ENCODE measurements at places on chromosomes 7 and 10.

DNA sequence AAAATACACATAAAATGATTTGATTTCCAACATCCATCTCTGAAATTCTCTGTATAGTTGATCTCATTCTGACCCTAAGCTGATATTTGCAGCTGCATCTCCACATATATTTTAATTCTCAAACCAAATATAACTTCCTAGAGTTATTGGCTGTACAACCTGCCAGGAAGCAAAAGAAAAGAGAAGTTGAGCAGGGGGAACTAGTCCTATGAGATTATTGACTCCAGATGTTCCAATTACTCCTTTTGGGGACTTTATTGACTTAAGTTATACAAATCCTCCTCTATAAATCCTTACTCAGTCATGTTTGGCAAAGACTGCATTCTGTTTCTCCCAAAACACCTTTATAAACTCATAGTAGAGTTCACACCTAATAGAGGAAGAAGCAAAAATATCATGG, 599.4 kb upstream of the ANKRD30A start:
- no peak for DNase-seq

DNA sequence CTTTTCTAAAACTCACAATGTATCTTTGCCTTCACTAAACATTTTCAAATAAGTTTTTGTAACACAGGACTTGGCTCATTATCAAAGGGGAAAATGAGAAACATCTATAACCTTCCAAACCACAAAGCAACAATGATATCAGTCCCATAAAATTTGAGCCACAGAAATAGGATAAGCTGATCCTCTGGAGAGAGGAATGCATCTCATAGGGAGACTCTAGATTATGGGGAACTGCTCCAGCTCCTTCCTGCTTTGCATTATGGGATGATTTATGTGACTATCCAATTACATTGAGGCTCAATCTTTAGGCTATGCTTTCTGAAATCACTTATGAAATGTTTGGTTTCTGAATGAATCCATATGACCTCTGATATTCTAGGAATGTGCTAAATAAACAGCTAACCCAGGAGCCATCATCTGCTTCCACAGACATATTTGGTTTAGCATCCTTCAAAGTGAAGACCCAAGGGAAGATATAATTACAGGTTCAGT, 70.4 kb downstream of the CUBN start:
- no peak for DNase-seq

DNA sequence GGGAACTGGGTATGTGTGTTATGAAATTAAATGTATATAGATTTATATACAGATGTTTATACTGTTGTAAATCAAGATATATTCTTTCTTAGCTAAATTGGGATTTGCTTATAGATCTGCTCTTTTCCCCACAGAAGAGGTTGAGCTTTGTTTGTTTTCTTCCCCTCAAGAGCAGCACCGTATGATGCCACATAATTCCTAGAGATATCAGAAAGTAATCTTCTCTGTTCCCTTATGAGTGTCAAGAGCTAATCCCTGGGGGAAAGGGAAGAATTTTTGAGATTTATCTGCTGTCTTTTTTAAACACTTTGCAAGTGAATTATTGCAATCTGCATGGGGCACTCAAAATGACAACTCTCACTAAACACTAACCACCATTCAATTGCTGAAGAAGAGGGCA, 68.7 kb upstream of the SP4 start:
- no peak for DNase-seq

DNA sequence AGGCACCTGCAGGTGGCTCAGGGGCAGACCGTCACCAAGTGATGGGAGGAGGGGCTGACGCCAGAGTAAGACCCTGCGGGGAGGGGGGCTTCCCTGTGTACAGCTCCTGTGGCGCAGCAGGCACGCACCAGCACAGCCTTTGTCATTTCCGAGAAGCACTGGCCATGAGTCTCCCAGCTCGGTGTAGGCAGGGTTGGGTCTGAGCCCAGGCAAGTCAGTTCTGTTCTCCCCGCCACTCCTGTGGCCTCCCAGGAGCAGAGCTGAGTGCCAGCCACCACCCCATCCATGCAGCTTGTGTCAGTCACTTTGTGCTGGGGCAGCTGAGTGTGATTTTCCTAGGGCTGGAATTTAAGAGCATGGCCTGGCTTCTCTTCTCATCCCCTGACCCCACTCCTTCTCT, 13.2 kb downstream of the CPSF4 start:
- peak; percentile 9 for DNase-seq

GRCh38 chr7:12089951-12090756, 120.9 kb upstream of the TMEM106B start:
- DNase-seq: no peak

DNA sequence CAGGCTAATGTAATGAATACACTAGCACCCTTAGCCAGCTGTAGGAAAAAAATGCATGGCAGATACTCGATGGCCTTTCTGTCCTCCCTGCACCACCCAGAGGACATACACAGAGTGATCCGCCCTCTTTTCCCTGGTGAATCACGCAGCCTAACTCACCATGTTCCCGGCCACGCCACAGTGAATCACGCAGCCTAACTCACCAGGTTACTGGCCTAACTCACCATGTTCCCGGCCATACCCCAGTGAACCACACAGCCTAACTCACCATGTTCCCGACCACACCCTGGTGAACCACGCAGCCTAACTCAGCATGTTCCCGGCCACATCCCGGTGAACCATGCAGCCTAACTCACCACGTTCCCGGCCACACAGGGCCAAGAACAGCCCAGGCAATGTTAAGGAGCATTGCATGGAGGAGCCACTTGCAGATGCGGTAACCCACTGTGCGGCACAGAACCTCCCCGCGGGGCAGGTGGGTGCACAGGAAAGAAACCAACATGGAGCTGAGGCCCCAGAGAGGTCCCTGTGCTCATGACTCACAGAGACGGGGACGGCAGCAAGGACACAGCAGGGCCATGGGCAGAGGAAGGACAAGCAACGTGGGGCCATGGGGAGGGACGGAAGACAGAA, 508.5 kb downstream of the DNAJB6 start:
- no peak for DNase-seq

GRCh38 chr10:130553826-130554225, 417.6 kb downstream of the GLRX3 start:
- no peak for DNase-seq

DNA sequence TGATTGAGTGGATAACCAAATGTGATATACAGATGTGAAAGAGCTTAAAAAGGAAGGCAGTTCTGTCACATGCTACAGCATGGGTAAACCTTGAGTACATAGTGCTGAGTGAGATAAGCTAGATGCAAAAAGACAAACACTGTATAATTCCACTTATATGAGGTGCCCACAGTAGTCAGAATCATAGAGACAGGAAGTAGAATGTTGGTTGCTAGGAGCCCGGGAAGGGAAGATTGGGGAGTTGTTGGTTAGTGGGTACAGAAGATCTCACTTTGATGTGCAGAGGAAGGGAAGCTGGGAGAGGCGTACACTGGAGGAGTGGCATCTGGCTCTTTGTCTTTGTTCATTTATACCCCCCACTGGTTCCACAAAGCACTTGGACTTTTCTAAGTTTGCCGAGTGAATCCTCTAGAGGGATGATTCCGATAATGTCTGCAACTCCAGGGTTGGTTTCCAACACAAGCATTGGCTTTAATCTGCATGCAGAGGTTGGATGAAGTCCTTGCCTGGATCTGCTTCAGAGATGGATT, 39.5 kb downstream of the TSPAN14 start:
- DNase-seq: no peak

GRCh38 chr7:123498601-123499000, 35.8 kb downstream of the IQUB start:
- no peak for DNase-seq
